ENCODE measurements at places on chromosomes 1 and 21.

GRCh38 chr1:156356875-156357534 is 12.0 kb upstream of the RHBG start:
- no peak for DNase-seq

DNA sequence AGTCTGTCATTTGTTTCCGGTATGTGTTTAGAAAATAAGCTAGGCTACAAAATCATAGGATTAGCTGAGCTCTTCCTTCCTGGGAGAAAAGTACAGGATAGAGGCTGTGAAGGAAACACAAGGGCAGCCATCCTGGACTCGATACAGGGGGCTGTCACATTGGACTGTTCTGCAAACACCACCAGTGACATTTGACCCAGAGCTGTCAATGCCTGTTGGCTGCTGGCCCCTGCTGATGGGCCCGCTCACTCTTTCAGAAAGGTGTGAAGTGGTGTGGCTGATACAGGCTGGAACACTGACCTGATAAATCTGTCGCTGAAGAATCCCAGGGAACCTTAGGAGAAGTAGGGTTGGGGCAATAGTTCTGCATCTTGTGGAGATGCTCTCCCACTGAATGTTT is 183.1 kb downstream of the RHOU start:
- no peak for DNase-seq

GRCh38 chr1:181018901-181019681 is 3.6 kb downstream of the STX6 start:
- DNase-seq = no peak

GRCh38 chr21:34367320-34367935 is 3.6 kb downstream of the KCNE2 start:
- peak; percentile 82 for DNase-seq

DNA sequence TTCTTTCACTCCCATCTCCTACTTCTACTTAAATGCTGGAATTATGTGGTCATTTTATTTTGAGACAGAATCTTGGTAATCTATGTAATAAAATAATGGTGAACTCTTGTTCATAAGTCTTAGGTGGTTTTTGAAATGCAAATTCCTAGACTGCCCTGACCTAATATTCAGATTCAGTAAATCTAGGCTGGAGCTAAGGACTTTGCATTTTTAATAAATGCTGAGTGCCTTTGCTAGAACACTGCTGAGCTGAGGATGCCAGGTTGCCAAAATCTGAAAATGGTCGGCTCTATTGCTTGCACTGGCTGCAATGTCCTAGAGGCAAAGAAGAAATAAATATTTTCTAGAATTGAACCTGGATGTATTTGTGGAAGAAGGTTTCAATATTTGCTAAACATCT is 187.4 kb downstream of the HMCN1 start:
- no peak for DNase-seq

- DNase-seq = no peak
These were observed 16.0 kb downstream of the LCK start for GRCh38 chr1:32266921-32267591.

DNA sequence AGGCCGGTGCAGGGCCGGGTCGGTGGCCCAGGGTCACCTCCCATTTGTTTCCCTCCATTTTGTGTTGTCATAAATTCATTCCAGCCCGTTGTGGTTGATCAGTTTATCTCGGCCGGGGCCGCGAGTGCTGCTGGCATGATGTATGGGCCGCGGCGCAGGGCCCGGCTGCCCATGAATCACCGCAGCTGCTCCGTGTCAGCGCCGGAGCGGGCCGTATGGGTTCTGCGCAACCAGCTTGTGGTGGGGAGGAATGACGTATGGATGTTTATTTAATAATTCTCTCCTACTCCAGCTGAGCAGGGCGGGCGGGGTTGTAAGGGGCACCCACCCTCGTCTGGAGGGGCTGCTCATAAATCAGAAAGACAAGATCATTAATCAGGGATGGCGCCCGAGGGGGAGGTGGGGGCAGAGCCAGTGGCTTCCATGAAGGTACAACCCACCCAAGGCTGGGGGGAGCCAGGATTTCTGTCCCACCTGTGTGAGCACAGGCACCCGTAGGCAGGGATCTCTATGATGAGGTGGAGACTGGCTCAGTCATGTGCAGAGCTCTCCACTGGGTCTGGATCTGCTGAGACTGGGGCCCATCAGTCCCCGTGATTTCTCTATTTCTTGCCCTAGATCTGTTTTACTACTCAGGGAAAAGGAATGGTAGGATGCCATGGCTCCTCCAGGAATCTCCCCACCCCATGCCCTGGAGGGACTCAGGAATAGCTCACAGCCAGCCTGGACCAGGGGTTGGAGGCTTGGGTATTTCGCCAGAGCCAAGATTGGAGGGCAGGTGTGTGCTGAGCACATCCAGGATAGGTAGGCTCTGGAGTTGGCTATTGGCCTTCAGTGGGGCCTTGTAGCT is 27.8 kb downstream of the TMEM53 start:
- no peak for DNase-seq

- DNase-seq = no peak
These were observed 9.0 kb upstream of the ARHGEF19 start for GRCh38 chr1:16221499-16221898.

DNA sequence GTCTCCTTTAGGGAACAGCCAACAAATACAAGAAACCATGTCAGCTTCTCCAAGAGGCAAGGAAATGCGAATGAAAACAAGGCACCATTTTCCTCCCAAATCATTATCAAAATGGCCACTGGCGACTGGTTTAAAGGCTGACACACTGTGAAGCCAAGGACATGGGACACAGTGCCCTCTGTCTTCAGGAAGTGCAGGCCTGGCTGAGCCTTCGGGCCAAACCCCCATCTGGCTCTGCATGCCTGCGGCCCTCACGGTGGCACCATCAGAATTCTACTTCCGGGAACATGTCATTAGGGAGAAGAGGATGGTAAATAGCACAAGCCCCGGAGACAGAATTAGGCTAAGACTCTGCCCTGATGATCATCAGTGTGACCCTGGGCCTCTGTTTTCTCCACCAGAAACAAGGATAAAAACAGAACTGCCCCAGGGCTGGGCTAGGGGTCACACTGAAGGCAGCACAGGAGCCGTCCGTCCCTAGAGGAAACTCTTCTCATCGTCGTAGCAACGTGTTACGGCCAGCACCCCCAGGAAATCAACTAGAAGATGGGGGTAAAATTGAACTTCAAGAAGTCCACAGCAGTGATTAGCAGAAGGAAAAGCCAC is 103.5 kb downstream of the NPHP4 start:
- no peak for DNase-seq

DNA sequence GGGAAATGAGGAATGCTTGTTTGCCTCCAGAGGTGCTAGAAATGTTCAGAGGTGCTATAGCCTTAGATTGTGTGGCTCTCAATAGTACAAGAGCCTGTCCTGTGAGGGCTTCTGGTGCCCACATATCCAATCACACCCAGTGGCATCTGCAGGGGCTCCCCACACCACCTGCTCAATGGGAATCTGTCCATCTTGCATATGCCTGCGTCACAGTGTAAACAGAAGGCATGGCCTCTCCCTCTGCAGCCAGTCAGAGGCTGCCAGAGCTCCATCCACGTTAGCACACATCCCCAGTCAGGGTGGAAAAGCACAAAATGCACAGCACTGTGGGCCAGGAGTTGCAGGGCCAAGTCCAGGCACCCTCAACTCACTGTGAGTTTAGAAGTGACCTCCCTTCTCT is 113.6 kb upstream of the GRIK3 start:
- DNase-seq = no peak

GRCh38 chr1:153466908-153467307 is 6.5 kb upstream of the S100A7 start:
- DNase-seq = no peak

GRCh38 chr1:7698641-7699040 is 72.5 kb upstream of the VAMP3 start:
- no peak for DNase-seq

- DNase-seq = peak; percentile 33
These were observed 13.2 kb downstream of the GBP5 start for GRCh38 chr1:89259283-89259971.

GRCh38 chr1:15758343-15758931 is at the start of gene FBLIM1:
TSS of gene FBLIM1 (plus strand) at chr1:15758795. CDS start at chr1:15764984, 6,189 bp downstream.
- DNase-seq = no peak

DNA sequence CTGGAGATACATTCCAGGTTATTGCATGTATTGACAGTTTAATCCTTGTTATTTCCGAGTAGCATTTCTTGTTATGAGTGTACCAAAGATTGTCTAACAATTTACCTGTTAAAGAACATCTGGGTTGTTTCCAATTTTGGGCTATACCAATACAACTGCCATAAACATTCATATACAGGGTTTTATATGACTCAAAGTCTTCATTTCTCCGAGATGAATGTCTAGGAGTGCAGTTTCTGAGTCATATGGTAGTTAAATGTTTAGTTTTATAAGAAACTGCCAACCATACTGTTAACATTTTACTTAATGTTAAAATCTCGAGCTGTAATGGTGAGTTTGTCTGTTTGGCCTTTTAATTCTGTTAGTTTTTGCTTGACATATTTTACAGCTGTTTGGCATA is 10.0 kb downstream of the RAB4A start:
- DNase-seq = no peak

GRCh38 chr1:9271861-9272595 is 20.7 kb upstream of the SPSB1 start:
- DNase-seq = no peak

- no peak for DNase-seq
These were observed 9.6 kb downstream of the RAB25 start for GRCh38 chr1:156070548-156070947.

DNA sequence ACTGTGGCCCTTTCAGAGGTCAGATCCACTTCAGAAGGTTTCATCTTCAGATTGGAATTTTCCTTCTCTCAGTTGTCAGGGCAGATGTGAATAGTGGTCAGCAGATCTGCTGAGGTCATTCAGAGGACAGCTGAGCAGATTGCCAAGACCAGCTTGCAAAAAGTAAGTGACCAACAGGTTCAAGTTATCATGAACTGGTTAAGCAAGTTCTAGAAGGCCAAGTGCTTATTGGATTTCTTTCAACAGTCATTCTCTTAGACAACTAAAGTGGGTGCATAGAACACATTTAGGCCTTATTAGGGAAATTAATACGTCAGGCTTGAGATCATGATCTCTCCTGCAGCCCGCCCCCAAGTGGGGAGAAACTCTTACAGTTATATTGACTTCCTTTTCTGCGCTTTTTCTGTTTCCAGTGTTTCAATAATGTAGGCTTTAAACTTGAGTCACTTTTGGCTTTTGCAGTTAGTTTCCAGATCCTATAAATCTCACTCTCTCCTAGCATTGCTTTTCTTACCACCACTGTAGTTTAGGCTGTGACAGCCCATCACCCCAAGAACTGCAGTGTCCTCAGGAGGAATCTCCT is 96.4 kb downstream of the C1orf21 start:
- peak; percentile 47 for DNase-seq

GRCh38 chr1:59025201-59025600 is 241.4 kb upstream of the JUN start:
- DNase-seq = no peak

DNA sequence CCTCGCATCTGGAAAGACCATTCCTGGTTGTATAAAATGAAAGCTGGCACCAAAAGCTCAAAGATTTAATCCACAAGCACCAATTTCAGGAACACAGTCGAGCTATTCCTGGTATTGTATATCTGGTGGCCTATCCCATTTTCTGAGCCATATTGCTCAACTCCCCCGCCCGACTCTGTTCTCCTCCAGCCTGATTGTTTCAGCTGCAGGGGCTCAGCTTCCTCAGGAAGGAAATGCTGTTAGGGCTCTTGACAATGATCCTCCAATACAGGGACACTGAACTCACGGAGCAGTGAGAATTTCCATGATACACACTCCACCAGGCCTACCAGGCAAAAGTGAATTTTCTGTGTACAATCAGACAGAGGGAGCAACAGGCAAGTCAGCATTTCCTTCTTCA is 16.9 kb upstream of the TDRD10 start:
- no peak for DNase-seq

GRCh38 chr1:234578735-234579134 is 31.2 kb downstream of the IRF2BP2 start:
- DNase-seq = no peak

DNA sequence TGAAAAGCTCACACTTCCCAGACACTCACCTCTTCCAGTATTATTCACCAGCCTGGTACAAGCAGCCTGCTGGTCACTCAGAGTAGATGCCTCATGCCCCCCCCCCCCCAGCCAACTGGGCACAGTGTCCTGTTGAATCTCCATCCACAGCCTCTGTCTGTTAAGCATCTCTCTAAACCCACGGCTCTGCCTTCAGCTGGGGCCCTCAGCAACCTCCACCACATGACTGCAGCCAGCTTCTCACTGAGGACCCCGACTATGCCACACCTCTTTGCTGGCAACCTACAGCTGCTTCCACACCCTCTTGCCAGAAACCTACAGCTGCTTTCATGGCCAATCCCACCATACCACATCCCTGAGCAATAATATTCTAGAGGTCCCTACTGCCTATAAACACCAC is 113.1 kb downstream of the RHOU start:
- no peak for DNase-seq

DNA sequence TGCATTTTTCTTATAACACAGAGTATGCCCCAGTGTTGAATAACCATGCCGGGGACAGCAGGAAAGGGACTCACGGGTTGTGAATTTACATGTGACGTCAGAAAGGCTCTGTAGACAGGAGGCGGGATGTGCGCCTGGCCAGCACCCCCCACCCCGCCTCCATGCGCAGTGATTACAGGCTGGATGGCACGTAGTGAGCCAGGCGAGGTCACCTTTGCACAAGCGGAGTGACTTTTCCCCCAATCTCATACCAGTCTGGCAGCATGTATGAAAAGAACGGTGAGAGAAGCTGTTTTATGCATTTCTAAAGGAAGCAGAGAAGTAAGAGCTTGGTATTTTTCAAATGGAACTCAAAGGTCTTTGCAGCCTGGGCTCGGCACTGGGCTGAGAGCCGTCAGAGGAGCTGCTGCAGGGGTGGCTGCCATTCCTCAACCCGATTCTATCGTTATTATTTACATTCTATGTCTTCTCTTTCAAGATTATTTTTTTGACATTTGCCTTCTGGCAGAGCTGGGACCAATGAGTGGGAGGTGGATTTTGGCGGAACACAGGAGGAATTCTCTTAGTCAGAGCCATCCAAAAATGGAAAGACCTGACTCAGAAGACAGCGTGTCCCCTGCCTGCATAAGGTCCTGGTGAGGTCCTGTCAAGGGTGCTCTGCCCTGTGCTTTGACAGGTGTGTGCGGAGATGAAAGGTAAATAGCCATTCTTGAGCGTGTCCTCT is 115.6 kb upstream of the SLC45A1 start:
- peak; percentile 25 for DNase-seq

- DNase-seq = no peak
These were observed 49.4 kb upstream of the A3GALT2 start for GRCh38 chr1:33370301-33370700.

DNA sequence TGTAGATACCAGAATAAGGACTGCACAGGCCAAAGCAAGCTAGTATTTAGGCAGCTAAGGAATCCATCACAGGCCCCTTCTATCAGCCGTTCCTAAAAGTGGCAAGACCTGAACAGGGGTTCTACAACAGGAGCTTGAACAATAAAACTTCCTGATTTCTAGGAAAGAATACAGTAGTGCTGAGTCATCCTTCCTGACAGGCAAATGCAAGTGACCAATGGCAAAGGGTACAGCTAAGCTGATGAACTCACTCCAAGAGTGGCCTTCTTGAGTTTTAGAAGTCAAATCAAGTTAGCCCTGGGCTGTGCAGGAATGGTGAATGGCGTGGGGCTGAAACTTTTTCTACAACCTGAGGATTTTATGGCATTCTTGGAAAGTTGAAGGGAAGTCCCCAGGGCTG is 112.9 kb downstream of the GREM2 start:
- peak; percentile 35 for DNase-seq

Measured in COLO829 (cell line).